ENCODE measurements at places on chromosomes 11 and 22. TPM values are rescaled to one million over a fixed set of nuclear protein-coding genes. Genes with fewer than 3 reads are reported as not detected.

UBXN1 gene
- polyA plus RNA-seq = 106 TPM

SLC22A8 gene
- not detected for polyA plus RNA-seq

MYBPC3 gene
- not detected for polyA plus RNA-seq

MUC5B gene
- polyA plus RNA-seq = not detected

C1QTNF4 gene
- polyA plus RNA-seq = not detected

RPS6KA4 gene
- 110 TPM for polyA plus RNA-seq

JHY gene
- polyA plus RNA-seq = 0.68 TPM

PRG3 gene
- not detected for polyA plus RNA-seq

MCHR1 gene
- polyA plus RNA-seq = 0.09 TPM

GRCh38 chr11:82308979-82309378 lies 424.7 kb downstream of the FAM181B start:
- no peak for DNase-seq

GRCh38 chr11:46290598-46291309 lies 13.3 kb downstream of the CREB3L1 start:
- no peak for DNase-seq

- no peak for DNase-seq
These were observed 229.6 kb upstream of the BLID start for GRCh38 chr11:122345586-122345985.

GRCh38 chr11:70836071-70836470 lies 416.3 kb downstream of the SHANK2 start:
- no peak for DNase-seq

DNA sequence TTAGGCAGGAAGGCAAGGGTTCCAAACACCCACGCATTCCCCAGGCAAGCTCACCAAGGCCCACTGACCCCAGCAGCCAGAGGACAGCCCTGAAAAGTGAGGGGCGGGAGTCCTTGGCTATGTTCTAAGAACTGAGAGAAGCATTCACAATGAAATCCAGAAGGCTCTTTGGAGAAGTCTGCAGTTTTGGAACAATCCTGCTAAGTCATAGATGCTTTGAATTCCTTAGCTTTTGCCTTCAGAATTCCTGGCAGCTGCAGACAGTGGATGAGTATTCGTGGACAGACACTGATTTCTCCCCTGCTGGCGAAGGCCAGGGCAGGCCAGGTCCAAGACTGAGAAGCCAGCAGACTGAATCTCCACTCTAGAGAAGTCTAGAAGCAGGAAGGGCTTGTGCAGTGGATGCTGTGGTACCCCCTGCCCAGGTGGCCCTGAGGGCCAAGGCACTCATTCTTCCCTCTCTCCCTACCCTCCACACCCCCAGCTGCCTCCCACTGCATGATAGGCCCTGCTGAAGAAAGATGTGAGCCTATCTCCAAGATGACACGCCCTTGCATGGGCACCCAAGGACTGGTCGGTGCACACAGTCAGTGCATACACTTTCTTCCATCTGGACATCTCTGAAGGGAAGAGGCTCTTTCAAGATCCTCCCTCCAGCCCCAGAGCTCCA lies 133.2 kb upstream of the TEAD1 start:
- no peak for DNase-seq

DNA sequence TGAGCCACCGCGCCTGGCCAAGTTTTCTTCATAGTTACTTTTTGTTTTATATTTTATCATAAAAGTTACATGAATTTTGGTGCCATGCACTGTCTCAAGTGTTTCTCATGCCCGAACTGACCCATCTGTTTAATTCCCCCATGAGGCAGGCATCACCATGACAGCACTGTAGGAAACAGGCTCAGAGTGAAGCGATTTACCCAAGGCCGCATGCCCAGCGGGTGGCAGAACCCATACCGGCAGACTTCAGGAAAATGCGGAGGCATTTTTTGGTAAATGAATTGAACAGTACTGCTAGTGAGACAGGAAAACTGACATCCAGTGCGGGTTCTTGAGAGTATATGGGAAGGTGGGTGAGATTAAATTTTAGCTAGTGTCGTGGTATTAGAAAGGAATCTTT lies 19.0 kb downstream of the CECR2 start:
- DNase-seq = no peak

GRCh38 chr22:27686534-27686933 lies 115.0 kb downstream of the MN1 start:
- no peak for DNase-seq

- no peak for DNase-seq
These were observed 17.2 kb downstream of the ADAMTS8 start for GRCh38 chr11:130411223-130411622.

- DNase-seq = no peak
These were observed 58.2 kb downstream of the COMMD9 start for GRCh38 chr11:36230779-36231699.

- DNase-seq = no peak
These were observed 41.3 kb downstream of the CDKN1C start for GRCh38 chr11:2844116-2844842.

DNA sequence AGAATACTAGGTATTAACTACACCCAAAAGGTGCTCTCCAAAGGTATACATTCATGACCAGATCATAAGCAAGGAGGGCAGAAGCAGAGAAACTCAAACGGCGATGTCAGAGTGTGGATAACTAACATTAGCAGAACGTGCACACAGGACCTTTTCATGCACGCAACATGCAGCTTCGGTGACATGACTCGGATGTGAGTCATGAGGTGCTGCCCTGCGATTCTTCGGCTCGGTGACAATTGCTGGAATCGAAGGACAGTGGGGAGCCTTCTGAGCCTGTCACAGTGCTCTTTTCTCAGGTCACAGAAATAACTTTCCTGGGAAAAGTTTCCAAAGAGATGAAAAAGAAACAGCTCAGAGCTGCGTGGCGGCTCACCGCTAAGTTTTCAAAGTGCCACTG lies 418.5 kb upstream of the SYN3 start:
- no peak for DNase-seq

DNA sequence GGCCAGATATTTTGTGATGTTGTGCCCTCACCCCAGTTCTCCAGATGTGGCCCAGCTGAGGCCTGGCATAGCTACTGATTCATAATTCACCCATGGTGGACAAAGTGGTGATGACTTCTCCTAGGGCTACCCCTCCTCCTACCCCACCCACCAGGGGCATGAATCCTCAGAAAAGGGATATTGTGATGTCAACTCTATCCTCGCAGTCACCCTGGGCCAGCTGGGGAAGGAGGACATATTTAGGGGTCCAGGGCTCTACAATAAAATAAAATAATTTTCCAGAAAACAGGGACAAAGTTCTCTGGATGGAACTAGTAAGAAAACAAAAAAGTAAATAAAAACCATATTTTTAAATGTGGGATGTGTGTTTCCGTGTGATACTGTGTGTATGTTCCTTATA lies at the start of gene UBQLNL:
TSS of gene UBQLNL (minus strand) at position 101 of the 400 bp plus-strand sequence. CDS start 258 bp downstream, outside the sequence.
- DNase-seq = no peak

- DNase-seq = no peak
These were observed 2.9 kb downstream of the MYBPC3 start for GRCh38 chr11:47349521-47350095.

DNA sequence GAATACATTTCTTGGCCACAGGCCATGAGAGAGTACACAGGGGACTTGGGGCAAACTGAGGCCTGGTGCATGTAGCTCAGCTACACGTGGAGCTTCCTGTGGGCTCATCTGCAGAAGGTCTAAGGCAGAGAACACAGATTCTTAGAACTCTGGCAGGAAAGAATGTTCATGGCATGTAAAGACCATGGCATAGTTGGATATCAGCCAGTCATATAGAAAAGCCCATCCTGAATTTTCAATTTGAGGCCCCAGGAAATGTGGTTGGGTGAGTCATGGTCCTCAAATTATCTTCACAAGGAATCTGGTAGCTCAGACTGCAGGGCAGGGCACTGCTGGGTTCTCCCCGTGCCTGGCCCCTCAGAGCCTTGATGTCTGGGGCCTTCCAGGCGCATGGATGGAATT lies 13.7 kb upstream of the ST3GAL4 start:
- DNase-seq = no peak

DNA sequence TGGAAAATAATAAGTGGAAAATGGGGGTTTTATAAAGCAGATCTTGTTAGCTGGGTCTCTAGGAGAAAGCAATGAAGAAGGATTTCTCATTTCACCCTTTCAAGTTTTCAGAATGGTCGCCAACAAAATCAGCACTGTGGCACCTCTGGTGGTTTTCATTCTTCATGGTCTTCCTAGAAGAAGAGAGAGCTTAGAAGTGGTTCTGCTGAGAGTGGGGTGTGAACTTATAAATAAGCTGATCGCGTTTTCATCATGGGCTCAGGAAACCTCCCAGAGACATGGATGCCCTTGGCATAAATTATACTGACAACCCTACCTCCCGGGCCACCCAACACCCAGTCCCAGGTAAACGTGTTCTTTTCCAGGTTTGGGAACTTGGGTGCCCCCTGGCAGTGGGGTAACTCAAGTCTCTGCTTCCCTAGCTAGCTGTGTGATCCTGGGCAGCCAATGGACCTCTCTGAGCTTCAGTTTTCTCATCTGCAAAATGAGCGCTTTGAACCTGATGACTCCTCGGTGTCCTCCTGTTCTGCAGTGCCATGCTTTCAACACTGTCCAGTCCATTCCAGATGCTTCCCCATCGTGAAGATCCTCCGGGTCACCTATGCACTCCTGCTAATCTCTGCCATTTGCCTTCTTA lies 72.6 kb upstream of the GRAMD1B start:
- DNase-seq = no peak

DNA sequence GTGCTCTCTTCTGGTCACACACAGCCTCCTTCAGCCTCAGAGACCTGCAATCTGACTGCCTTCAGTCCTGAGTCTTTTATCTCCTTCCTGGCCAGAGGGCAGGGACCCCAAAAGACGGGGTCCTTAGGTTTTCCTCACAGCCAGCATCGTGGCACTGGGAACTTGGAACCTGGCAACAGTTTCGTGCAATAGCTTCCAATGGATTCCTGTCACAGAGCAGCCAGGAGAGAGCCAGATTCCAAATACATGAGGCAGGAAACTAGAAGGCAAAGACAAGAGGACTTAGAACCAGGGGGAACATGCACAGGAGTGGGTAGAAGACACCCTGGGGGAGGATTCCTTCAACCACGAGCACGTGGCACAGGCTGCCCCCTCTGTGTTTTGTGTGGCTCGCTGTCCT lies 48.6 kb downstream of the C11orf91 start:
- no peak for DNase-seq

DNA sequence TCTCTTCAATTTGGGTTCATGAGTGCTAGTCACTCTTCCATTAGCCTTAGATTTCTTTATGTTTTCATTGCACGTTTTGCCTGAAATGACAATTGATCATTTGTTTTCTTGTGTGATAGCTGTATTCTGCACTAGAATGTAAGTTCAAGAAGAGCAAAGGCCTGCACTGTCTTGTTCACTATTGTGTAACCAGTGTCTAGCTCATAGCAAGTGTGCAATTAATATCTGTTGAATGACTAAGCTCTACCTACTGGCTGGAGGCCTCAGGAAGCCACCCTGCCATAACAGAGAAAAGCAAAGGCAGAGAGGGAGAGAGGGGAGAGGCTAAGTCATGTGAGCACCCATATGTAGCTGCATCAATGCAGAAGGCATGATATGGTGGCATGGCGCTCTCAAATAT lies 292.8 kb upstream of the SYN3 start:
- no peak for DNase-seq

DNA sequence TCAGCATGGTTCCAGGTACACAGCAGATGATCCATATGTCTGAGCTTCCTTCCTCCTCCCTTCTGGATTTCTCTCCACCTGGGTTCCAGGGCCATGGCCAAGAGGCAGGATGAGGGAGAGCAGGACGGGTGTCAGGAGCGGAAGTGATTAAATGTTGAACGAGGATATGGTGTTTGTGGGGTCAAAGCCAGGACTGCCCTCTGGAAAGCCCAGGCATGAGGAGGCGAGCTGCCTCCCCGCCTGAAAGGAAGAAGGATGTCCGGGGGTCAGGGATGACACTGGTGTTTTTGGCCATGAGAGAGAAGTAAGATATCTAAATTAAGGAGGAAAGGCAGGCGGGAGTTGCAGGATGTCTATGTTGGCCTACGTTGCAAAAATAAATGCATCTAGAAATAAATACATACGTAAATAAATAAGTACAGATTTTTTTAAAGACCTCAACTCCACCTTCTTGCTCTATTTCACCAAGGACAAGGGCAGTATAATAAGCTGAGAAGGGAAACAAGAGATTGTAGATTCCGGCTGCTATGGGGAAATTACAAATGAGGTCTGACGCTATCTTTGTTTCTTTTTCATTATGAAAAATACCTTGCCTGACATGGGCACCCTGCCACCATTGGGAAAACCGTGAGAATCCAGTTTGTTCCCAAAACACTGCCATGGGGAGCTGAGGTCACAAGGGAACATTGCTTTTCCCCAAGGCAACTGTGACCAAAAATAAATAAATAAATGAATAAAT lies 27.6 kb upstream of the LIPT2 start:
- DNase-seq = no peak

DNA sequence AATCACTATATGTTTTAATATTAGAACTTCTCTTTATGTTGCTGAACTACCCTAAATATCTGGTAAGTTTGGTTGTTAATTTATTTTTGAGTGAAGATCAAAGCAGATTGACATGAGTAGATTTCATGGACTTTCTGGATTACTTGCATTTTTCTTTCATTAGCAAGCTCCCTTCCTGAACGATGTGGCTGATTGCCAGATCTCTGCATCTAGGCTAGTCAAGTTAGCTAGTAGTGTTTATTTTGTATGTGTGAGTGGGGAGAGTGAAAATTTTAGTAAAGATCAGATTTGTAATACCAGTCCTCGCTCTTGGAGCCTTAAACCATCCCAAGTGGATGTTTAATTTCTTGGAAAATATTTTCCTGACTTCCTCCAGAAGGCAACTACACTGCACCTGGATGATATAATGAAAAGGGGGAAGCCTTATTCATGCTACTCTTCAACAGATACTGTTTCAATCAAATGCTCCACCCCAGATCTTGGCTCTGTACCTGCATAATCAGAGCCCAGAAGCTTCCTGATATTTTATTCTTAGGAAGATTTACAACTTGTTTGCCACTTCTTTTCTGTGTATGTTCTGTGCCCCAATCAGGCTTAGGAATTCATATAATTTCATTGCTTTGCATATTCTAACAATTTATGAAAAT lies 143.2 kb upstream of the GRIA4 start:
- no peak for DNase-seq

GRCh38 chr11:32478277-32478731 lies 43.0 kb upstream of the WT1 start:
- no peak for DNase-seq

DNA sequence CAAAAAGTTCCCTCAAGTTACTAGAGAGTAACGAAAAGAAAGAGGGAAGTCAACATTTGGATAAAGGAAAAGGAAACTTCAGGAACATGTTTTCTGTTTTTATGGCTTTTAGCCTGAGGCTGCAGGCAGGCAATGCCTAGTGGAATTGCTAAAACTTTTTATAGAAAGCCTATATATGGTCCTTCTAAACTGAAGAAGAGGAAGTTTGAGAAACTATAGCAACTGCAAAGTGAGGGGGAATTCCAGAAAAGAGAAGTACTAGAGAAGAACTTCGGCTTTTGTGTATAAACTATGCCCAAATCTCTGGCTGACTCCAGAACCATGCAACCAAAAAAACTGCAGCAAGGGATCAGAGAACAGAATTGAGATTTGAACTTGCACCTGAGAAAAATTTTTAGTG lies 74.3 kb upstream of the ARHGAP42 start:
- DNase-seq = no peak
